ENCODE measurements at places on chromosomes 3 and 15. TPM values are rescaled to one million over a fixed set of nuclear protein-coding genes. Genes with fewer than 3 reads are reported as not detected.

DNA sequence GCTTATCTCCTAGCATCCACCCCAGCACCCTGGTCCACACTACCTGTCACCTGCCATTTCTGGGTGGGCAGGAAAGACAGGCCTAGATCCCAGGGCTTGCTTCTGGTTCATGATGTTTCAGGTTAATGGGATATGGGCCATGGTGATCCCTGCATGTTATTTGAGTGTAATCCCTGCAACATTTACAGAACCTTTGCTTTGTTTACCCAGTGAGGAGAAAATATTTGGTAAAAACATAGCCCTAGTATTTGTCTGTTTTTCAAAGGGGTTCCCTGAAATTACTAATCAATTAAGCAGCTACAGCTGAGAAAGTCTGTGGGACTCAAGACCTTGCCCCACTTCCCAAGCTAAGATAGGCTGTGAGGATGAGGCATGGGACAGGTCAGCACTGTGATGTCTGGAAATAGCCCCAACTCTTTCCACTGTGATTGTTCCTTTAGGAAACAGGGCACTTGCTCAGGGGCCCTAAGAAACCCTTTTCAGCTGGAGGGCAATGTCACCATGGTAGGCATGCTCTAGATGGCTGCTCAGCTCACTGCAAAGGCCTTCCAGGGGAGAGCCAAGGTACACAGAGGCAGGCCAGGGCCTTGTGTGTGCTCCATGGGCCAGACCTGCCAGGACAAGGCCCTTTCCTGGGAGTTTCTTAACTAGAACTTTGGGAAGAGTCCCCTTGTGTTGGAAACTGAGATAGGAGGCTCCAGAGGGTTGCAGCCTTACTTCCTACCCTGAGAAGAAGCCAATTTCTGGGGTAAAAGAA lies 11.1 kb downstream of the TRANK1 start:
- no peak for DNase-seq

DNA sequence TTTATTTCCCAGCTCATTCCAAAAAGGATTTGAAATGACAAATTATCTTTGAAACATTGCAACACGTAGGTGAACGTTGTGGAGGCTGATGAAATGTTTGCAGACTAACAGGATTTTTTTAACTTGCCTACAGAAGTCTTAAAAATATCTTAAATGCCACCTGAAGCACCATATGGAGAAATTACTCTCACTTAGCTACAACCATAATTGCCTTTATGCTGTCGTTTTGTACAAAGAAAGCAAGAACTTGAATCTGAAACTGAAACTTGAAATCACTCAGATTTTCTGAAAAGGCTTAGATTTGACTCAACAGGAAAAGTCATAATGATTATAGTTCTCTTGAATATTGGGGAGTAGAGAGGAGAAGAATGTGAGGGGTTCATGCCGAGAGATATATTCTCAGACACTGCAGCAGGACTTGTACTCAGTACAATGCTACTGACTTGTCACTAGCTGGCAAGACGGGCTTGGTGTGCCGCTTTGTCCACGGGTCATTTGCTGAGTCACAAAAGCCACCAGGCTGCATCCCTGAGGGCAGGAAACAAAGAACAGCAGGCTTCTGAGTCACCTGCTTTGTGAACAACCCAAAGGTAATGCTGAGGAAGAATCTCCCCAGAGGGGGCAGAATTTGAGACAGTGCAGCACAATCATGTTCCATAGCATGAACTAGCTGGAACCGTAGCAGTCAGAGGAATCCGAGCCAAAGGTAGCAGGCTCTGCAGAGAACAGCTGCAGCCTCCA lies 7.1 kb upstream of the FMN1 start:
- no peak for DNase-seq

- DNase-seq: no peak
Measured at GRCh38 chr3:127800508-127800907, 21.8 kb downstream of the MGLL start.

DNA sequence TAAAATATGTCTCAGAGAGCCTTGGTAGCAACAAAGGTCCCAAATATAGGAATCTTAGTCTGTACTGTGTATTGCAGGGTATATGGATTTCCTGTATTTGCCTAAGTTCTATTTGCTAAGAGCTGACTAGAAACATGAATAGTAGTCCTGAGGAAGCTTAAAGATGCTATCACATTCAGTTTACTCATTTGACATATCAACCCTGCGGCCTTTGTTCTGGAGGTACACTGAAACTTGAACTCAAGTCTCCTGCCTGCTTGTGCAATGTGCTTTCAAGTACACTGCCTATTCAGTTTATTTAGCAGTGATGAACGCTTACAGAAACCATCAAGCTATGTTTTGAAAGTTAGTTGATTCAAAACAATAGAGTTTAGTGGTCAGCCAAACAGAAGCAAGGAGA lies 21.1 kb downstream of the IL1RAP start:
- no peak for DNase-seq

GRCh38 chr15:29698030-29698701 lies 124.1 kb downstream of the TJP1 start:
- no peak for DNase-seq

GRCh38 chr15:82128401-82129148 lies 82.8 kb upstream of the MEX3B start:
- no peak for DNase-seq

- no peak for DNase-seq
Measured at GRCh38 chr3:196159952-196160804, 51.0 kb downstream of the ZDHHC19 start.

DNA sequence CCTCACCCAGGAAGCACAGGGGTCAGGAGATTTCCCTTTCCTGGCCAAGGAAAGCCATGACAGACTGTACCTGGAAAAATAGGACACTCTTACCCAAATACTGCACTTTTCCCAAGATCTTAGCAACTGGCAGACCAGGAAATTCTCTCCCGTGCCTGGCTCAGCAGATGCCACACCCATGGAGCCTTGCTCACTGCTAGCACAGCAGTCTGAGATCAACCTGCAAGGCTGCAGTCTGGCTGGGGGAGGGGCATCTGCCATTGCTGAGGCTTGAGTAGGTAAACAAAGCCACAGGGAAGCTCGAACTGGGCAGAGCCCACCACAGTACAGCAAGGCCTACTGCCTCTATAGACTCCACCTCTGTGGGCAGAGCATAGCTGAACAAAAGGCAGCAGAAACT lies 567.3 kb upstream of the LMCD1 start:
- no peak for DNase-seq

DNA sequence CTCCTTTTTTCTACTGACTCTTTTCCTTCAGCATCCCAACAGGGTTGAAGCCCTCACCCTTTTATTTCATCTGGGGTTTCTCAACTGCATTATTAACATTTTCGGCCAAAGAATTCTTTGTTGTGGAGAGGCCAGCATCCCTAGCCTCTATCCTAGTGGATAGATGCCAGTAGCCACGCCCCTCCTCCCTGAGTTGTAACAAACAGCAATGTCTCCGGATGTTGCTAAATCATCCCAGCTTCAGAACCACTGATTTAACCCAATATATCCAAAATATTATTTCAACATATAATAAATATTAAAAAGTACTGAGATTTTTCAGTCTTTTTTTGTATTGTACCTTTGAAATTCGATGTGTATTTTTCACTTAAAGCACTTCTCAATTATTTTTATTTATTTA lies 2.0 kb upstream of the RNF111 start:
- no peak for DNase-seq

GRCh38 chr3:190192087-190192486 lies 71.4 kb upstream of the P3H2 start:
- DNase-seq: no peak

GRCh38 chr3:113736548-113737089 lies 9.4 kb downstream of the NAA50 start:
- DNase-seq: peak; percentile 5

DNA sequence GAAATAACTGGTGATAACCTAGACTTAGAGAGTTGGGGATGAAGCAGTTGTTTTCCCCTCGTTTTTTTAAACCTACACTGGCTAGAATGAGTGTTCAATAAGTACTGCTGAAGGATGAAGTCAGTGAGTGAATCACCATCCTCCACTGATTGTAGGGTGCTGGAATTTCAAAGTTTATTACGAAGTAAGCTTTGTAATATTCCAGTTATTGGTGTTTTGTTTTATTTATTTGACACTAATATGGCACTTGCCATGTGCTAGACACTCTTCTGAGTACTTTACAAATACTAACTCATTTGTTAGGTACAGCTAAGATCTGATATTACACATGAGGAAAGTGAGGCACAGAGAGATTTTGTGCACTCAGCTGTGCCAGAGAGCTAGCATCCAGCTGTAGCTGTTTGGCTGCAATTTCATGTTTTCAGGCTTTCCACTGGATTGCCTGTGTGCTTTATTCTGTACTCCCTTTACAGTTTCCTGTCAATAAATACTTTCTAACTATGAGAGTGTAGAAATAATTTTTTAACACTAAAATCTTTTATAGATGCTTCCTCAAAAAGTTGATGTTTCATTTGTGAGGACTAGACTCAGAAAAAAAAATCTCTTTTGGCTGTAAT lies 5.8 kb downstream of the MAP2K5 start:
- DNase-seq: no peak

DNA sequence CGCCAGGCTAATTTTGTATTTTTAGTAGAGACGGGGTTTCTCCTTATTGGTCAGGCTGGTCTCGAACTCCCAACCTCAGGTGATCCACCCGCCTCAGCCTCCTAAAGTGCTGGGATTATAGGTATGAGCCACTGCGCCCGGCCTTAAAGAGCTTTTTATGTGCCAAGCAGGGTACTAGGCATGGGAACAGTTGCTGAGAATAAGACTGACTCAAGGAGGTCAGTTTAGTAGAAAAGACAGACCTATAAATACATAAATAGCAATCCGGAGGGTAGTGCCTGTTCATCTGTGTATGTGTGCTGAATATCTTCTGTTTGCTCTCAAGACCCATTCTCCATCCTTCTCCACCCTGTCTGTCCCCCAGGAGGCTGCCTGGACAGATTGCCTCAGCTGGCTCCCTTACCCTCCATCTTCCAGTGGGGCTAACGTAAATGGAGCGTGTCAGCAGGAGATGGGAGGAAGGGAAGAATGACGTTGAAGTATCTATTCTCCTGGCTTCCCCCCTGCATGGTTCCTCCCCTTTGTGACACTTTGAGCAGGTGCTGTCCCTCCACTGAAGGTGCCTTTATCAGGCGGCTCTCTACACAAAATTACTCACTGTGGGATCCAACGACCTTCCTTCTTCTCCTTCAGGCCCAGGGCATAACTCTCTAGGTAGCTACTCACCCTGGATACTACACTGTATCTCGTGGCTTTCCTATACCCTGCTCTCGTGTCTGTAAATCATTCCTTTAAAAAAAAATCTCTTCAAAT lies 31.1 kb downstream of the FBXO40 start:
- no peak for DNase-seq

DNA sequence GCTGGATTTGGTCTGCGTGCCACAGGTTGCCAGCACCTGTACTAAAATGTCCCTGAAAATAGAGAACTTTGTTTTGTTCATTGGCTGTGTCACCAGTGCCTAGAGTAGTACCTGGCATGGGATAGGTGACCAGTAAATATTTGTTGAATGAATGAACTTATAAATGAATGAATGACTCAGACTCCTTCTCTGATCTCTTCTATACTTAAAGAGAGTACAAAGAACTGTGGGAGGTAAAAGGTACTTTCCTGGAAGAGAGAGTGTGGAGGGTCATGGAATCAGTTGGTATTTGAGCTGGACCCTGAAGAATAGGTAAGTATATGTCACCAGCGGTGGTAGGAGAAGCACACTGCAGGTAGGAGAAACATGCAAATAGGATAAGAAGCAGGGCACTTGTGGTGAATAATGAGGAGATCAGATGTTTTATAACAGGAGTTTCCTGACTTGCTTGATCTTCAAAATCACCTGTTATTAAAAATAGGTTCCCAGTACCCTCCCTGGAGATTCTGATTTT lies 149.4 kb downstream of the LPP start:
- DNase-seq: no peak

GRCh38 chr15:91879158-91879557 lies 25.6 kb downstream of the SLCO3A1 start:
- no peak for DNase-seq

DNA sequence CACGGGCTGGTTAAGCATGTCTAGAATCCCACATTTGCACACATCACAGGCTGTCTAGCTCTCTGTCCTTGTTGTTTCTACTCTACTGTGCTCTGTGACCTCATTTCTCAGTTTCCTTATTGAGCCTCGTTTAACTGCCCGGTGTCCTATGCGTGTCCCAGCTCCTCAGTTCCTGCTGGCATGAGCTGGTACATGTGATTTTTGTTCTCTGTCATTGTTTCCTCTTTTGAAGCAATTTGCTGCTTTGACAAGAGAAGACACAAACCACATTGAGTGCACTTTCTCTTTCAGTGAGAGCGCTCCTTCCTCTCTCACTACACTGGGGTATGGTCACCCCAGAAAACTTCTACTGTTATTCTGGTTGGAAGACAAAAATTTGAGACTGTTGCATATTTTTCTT lies 563.5 kb downstream of the PDCD6IP start:
- no peak for DNase-seq

- DNase-seq: no peak
Measured at GRCh38 chr3:38038447-38038911, 529 bp upstream of the DLEC1 start.

DNA sequence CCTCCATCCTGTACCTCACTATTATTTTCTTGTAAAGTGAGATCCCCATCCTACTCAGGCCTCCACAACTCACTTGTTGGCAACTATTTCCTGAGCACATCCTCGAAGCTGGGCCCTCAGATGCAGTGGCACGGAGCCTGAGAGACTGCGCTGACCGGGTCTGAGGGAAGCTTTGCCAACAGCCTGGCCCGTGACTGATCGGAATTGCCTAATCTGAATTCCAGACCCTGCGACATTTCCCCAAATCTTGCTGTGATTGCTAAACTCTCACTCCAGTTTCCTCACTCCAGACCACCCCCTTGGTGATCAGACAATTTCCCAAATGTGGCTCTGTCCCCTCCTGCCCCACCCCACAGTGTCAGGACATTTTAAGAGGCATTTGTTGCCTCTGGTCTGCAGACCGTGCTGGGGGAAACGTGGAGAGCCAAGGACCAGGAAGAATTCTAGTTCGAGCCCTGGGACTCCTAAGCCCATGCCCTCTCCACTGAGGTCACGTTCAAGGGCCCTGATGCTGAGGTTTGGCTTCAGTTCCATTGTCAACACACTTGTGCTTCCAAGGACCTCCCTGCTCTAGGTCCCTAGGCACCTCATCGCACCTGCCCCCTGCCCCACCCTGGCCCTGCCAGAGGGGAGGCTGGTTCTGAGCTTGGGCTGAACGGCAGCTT lies 22.8 kb downstream of the KLHL25 start:
- DNase-seq: no peak

RAB11A gene
- total RNA-seq: 212 TPM

PLA2G4E gene
- not detected for total RNA-seq

HRG gene
- not detected for total RNA-seq

CPNE9 gene
- 1.3 TPM for total RNA-seq

CCK gene
- total RNA-seq: not detected

SNURF gene
- 12.1 TPM for total RNA-seq

GALNT15 gene
- total RNA-seq: not detected

GRAMD1C gene
- 2.4 TPM for total RNA-seq

CFAP20DC gene
- total RNA-seq: 12.8 TPM

SUCNR1 gene
- total RNA-seq: not detected

ROPN1 gene
- total RNA-seq: not detected

OSBPL10 gene
- 18.7 TPM for total RNA-seq

EFCC1 gene
- total RNA-seq: 10.7 TPM

NEO1 gene
- total RNA-seq: 80.1 TPM

CFAP161 gene
- total RNA-seq: not detected

Data from neural crest cell (in vitro differentiated cells).